ENCODE measurements at places on chromosomes 12 and 14.

- DNase-seq = no peak
These were observed 134.4 kb upstream of the GRIP1 start for GRCh38 chr12:66813137-66813892.

DNA sequence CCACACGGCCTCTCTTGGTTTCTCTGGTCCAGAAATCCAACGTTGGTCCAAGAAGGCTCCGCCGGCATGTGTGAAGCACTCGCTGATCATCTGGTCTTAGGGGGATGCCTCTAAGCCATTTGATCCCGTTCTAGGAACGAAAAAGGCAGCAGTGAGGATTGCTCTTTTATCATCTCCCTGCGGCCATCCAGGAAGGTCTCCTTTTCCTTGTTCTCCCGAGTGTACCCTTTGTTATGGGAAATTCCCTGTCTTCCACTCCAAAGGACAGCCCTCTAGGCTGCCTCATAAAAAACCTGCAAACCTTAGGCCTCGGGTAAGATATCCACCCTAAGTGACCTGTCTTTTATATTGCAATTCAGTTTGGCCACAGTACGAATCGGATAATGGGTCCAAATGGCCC lies 85.8 kb downstream of the TMTC3 start:
- DNase-seq = no peak

DNA sequence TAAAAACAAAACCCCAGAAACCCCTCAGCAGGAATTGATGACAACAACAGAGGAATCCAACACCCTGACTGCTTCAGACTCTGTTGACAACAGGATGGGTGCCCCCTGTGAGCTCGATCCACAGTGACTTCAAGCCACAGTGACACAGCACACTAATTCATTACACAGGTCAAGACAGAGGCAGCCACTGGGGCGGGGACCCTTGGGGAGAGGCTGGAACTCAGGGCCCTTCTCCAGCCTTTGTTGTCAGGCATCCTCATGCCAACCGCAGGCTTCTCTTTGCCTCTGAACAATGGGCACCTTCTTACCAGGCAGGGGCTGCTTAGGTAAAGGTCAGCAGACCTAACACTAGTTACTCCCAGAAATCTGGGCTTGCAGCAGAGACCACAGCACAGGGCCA lies 37.6 kb downstream of the ACADS start:
- no peak for DNase-seq

DNA sequence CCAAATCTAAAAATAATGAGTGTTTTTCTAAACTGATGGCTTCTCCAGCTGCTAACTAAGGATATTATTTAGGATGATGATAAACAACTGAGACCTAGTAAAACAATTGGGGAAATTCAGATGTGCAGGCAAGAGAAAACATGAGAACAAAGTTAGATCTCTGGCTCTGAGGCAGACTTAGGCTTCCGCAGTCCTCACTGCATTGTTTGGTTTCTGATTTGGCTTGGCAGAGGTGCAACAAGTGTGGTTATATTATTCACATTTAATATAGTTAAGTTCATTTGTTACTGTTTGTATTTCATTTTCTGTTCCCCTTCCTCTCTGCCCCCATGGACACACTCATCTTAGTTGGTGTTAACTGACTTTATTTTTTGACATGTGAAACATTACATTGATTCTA lies 30.2 kb upstream of the NR1H4 start:
- no peak for DNase-seq

All from T-helper 2 cell (primary cell).